ENCODE measurements at places on chromosomes 2 and 18.
A peak's percentile ranks its signal among the peaks of the same experiment; 100 is the strongest.

- H3K4me1 ChIP-seq, result peaks cover 7% of the 10 kb centered on the region
- H3K27me3 ChIP-seq, result peaks cover 14% of the 10 kb centered on the region
- H3K36me3 ChIP-seq, result no peaks in the 10 kb centered on the region
Observed at GRCh38 chr2:199754766-199755165, 96.2 kb downstream of the FTCDNL1 start.

DNA sequence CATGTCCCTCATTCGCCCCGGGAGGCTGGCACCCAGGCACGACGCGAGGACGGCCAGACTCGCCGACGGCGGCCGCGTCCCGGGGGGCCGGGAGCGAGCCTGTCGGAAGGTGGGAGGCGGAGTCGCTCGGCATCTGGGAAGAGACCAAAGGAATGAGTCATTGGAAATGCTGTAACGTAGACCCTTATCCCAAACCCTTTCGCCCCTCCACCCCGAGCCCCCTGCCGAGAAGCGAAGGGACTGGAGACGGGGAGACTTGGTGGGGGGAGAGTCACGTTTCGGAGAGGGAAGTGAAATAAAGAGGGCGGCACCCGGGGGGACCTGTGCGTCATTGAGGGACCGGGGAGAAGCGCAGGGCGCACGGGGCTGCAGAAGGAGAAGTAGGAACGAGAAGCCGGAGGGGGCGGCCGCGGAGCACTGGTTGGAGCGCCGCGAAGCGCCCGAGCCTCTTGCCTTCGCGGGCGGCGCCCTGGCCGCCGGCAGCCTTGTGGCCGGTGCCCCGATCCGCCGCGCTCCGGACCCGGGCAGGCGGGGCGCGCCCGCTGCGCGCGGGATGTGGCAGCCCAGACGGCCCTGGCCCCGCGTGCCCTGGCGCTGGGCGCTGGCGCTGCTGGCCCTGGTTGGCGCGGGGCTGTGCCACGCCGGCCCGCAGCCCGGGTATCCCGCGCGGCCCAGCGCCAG, at the start of gene EMILIN2:
Gene EMILIN2 (plus strand): TSS at position 371 of the 681 bp plus-strand sequence. CDS start 183 bp downstream, at position 554.
- H3K27ac ChIP-seq, result peak within 1 kb of the TSS; percentile 96
- peaks cover 18% of the 10 kb centered on the region for H3K27me3 ChIP-seq
- peak within 1 kb of the TSS; percentile 95 for H3K4me3 ChIP-seq
- H3K36me3 ChIP-seq, result peaks cover 13% of the 10 kb centered on the region
- DNase-seq, result peak; percentile 87

- H3K27ac ChIP-seq, result no peak overlapping the region
- H3K27me3 ChIP-seq, result no peaks in the 10 kb centered on the region
- H3K36me3 ChIP-seq, result no peaks in the 10 kb centered on the region
- no peak overlapping the region for H3K4me3 ChIP-seq
- DNase-seq, result no peak
Observed at GRCh38 chr18:33664241-33664874, 86.3 kb downstream of the ASXL3 start.

DNA sequence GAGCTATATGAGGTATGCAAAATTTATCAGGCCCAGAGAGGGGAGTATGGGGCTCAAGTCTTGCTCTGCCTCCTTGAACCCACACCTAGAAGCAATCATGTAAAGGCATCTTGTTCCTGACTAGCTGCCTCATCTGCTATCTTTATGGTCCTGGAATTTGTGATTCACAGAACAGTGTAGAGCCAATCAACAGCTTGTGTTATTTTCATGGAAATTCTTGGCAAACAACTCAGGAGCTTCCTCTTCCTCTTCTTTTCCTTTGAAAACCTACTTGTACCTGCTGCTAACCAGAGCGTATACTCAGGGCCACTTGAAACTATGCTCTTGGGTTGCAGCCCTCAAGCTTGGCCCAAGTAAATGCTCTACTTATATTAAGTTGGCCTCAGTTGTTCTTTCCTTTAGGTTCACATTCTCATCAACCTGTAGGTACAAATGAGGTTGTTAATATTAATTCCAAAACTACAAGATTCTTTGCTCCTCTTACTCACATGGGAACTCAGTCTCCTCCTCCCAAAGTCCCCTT, 3.5 kb upstream of the NOSTRIN start:
- no peaks in the 10 kb centered on the region for H3K36me3 ChIP-seq
- no peak overlapping the region for H3K4me3 ChIP-seq

DNA sequence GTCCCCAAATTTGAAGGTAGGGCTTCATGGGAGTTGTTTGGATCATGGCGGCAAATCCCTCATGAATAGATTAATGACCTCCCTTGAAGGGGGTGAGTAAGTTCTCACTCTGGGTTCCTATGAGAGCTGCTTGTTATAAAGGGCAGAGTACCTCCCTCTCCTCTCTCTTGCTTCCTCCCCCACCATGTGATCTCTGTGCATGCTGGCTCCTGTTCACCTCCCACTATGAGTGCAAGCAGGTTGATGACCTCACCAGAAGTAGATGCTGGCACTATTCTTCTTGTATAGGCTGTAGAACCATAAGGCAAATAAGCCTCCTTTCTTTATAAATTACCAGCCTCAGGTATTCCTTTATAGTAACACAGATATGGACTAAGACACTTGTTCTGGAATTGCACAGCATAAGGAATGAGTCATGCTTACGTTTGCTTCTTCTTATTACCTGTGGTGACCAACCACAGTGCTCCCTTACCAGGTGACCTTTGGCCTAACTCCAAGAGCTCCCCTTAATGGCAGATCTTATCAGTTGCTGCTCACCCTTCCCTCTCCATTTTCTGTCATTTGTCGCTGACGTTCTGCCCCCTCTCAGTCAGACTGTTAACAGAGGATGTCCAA, 559.5 kb upstream of the GCFC2 start:
- no peaks in the 10 kb centered on the region for H3K4me1 ChIP-seq
- no peaks in the 10 kb centered on the region for H3K36me3 ChIP-seq
- no peak overlapping the region for H3K27ac ChIP-seq
- no peak overlapping the region for H3K4me3 ChIP-seq
- H3K27me3 ChIP-seq, result no peaks in the 10 kb centered on the region
- DNase-seq, result no peak

GRCh38 chr2:47905386-47906156, 727 bp downstream of the FBXO11 start:
- peaks cover 11% of the 10 kb centered on the region for H3K36me3 ChIP-seq
- H3K4me3 ChIP-seq, result peak overlapping the region; percentile 89
- peak overlapping the region; percentile 98 for H3K27ac ChIP-seq
- peaks cover 26% of the 10 kb centered on the region for H3K4me1 ChIP-seq
- H3K27me3 ChIP-seq, result no peaks in the 10 kb centered on the region

- peaks cover 53% of the 10 kb centered on the region for H3K36me3 ChIP-seq
- H3K4me3 ChIP-seq, result peak overlapping the region; percentile 31
- no peaks in the 10 kb centered on the region for H3K27me3 ChIP-seq
Observed at GRCh38 chr2:219612577-219613286, 14.7 kb upstream of the SLC4A3 start.

- H3K27ac ChIP-seq, result no peak overlapping the region
- no peak overlapping the region for H3K4me3 ChIP-seq
- peaks cover 7% of the 10 kb centered on the region for H3K4me1 ChIP-seq
Observed at GRCh38 chr2:47014564-47015051, 99.0 kb upstream of the MCFD2 start.

DNA sequence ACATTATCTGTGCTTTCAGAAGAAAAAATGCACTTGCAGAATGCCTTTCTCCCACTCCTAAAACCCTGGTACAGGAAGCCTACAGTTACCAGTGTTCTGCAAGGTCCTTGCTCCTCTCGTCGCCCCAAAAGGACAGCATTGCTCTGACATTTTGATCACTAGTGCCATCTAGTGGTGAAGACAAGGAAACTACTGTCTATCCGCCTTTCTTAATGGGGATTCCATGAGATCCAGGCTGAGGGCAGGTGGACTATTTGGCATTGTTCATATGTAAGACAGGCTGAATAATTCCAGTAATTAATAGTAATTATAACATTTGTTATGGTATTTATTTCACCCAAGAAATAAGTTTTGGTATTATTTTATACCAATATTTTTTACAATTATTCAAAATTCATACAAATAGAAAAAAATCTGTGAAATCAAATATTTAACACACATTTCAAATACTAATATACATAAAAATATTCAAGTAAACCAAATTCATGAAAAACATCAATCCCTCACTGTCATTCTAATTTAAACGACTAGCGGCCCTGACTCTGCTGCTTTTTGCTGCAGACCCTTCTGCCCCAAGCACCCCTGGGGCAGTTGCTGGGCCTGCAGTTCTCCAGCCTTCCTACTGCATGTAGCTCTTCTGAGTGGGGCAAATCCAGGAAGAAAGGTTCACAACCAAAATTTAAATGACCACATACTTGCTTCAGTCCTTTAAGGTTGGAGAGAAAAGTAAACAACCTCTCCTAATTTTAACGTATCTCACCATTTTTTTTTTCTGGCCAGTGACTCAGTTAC, 19.0 kb downstream of the TPGS2 start:
- no peak overlapping the region for H3K4me3 ChIP-seq
- H3K36me3 ChIP-seq, result peaks cover 50% of the 10 kb centered on the region
- DNase-seq, result peak; percentile 19
- no peaks in the 10 kb centered on the region for H3K4me1 ChIP-seq

DNA sequence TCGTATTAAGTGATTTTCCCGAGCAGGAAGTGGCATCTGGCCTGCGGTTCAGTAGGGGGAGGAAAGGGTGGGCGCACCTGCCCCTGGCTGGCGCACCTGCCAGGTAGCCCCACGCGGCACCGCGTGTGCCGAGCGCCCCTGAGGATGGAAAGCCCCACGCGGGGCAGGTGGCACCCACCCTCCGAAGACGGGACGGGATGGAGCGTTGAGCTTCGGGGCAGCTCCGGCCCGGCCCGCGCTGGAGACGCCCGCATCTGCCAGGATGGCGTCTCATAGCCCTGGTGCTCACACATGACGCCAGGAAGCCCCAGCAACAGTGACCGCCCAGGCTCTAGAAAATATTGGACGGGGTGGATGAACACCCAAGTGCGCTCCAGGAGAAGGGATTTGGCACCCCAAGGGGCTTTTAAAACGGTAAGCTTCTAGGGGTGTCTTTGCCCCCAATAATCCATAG, 2.5 kb upstream of the NFATC1 start:
- peak overlapping the region; percentile 99 for H3K27ac ChIP-seq
- H3K27me3 ChIP-seq, result no peaks in the 10 kb centered on the region
- H3K4me3 ChIP-seq, result peak overlapping the region; percentile 88
- H3K4me1 ChIP-seq, result peaks cover 42% of the 10 kb centered on the region
- peaks cover 1% of the 10 kb centered on the region for H3K36me3 ChIP-seq

GRCh38 chr2:229586746-229587705, 127.3 kb downstream of the DNER start:
- H3K27me3 ChIP-seq, result peaks cover 22% of the 10 kb centered on the region
- no peaks in the 10 kb centered on the region for H3K4me1 ChIP-seq
- no peak overlapping the region for H3K27ac ChIP-seq
- no peak overlapping the region for H3K4me3 ChIP-seq

GRCh38 chr2:234867882-234868285, 83.9 kb upstream of the SH3BP4 start:
- no peak overlapping the region for H3K27ac ChIP-seq
- H3K27me3 ChIP-seq, result peaks cover 29% of the 10 kb centered on the region
- DNase-seq, result no peak
- H3K4me3 ChIP-seq, result no peak overlapping the region
- H3K36me3 ChIP-seq, result peaks cover 6% of the 10 kb centered on the region
- H3K4me1 ChIP-seq, result no peaks in the 10 kb centered on the region

GRCh38 chr2:182946958-182947369, 80.5 kb upstream of the FRZB start:
- H3K27me3 ChIP-seq, result no peaks in the 10 kb centered on the region
- H3K4me3 ChIP-seq, result no peak overlapping the region
- DNase-seq, result no peak
- H3K36me3 ChIP-seq, result no peaks in the 10 kb centered on the region

GRCh38 chr2:43154685-43155084, 71.7 kb downstream of the ZFP36L2 start:
- H3K4me1 ChIP-seq, result peaks cover 34% of the 10 kb centered on the region
- H3K36me3 ChIP-seq, result no peaks in the 10 kb centered on the region
- H3K4me3 ChIP-seq, result no peak overlapping the region
- no peak for DNase-seq
- H3K27me3 ChIP-seq, result no peaks in the 10 kb centered on the region
- no peak overlapping the region for H3K27ac ChIP-seq

DNA sequence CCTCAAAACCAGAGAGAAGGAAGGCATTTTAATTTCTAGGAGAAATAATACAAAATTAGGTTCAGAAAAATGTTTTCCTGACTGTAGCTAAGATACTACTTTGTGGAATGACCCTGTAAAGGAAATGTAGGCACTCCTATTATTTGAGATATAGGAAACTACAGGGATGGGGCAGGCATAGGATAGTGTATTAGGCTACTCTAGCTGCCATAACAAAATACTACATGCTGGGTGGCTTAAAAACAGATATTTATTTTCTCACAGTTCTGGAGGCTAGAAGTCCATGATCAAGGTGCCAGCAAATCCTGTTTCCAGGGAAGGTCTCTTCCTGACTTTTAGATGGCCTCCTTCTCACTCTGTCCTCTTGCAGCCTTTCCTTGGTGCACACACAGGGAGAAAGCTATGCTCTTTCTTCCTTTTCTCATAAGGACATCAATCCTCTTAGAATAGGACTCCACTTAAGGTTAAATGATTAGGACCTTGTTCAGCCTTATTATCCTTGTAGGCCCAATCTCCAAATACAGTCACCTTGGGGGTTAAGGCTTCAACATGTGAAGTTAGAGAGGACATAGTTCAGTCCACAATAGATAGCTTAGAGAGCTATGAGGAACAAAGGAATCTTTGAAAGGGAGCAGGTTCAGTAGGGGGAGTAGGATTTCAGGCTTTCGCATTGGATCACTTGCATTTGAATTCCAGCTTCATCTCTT, 14.0 kb upstream of the CAVIN2 start:
- no peaks in the 10 kb centered on the region for H3K36me3 ChIP-seq
- H3K27ac ChIP-seq, result no peak overlapping the region
- no peaks in the 10 kb centered on the region for H3K27me3 ChIP-seq

- H3K4me3 ChIP-seq, result no peak overlapping the region
- DNase-seq, result no peak
Observed at GRCh38 chr18:36203360-36203895, 16.1 kb downstream of the MOCOS start.

GRCh38 chr2:67436221-67436620, 39.1 kb downstream of the ETAA1 start:
- H3K27me3 ChIP-seq, result peaks cover 18% of the 10 kb centered on the region
- no peaks in the 10 kb centered on the region for H3K4me1 ChIP-seq
- no peaks in the 10 kb centered on the region for H3K36me3 ChIP-seq
- no peak for DNase-seq

DNA sequence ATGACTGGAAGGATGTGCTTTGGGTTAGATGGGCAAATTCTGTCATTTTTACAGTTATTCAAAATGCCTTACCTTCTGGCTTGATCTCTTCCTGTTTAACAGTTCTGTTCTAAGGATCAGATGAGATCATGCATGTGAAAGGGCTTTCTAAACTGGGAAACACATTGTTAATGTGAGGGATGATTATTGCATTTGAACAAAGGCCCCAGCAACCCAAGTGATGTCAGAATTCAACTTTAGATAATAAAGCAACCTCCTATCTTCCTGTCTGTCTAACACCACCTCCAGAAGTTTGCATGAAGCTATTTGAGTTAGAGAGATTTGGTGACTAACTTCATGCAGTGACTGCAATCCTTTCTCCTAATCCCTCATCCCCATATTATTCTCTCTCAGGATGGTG, 77.8 kb upstream of the B3GNT2 start:
- H3K4me1 ChIP-seq, result peaks cover 24% of the 10 kb centered on the region
- peaks cover 11% of the 10 kb centered on the region for H3K36me3 ChIP-seq
- no peak for DNase-seq
- H3K4me3 ChIP-seq, result no peak overlapping the region
- no peaks in the 10 kb centered on the region for H3K27me3 ChIP-seq
- H3K27ac ChIP-seq, result no peak overlapping the region

Measured in stimulated activated naive B cell treated with anti-CD40 and anti-IgM and Interleukin-4, amounts not matched to agents 10 μg/mL and 1 μg/mL and 100 μg/mL, for 72 hours (primary cell).